RWPE2 (cell line): ENCODE measurements at places on chromosomes 13 and 19.
A peak's percentile ranks its signal among the peaks of the same experiment; 100 is the strongest.

DNA sequence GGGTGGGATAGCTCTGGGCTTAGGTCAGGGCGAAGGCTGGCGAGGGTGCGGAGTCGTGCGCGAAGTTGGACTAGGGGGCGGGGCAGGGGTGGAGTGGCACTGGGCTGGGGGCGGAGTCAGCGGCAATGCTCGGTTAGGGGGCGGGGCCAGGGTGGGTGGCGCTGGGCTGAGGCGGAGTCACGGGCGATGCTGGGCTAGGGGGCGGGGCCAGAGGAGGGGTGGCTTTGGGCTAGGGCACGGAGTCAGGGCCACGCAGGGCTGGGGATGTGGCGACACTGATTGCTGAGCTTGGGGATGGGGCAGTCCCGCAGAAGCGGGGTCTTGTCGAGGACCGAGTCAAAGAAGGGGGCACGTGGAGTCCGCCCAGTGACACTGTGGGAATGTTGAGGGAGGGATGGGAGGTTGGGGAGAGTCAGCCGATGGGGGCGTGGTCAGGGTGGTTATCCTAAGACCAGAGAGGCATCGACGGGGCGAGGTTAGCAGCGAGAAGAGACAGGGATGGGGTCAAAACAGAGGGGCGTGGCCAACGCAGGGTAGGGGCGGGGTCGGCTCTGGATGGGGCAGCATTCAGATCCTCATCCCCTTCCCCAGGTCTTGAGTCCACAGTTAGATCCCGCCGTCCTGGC is 8.7 kb downstream of the HOMER3 start:
- peak; percentile 86 for DNase-seq

DNA sequence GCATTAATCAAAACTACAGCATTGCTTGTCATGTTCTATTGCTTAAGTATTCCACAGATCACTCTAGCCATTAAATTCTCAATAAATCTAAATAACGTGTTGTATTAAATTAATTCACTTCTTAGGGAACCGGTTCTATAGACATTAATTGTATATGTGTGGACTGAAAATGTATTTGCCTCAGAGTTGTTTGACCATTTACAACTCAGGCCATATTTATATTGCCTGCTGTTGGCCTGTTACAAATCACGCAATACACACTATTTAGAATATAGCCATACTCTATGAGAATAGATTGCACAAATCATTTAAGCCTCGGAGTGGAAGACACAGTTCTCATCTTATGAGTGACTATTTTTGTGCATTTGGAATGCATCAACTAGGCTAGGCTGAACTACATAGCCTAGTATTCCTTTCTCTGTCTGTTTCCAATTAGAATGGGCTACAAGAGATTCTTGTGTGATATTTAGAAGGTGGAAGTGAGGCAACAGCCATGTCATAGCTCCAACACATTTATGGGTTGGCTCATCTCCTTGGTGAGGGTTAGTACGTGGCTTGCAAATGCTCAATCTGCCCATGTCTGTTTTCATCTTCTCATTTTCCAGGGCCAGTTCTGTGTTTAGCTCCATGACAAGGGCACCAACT is 1116.1 kb downstream of the PCDH9 start:
- no peak for DNase-seq

DNA sequence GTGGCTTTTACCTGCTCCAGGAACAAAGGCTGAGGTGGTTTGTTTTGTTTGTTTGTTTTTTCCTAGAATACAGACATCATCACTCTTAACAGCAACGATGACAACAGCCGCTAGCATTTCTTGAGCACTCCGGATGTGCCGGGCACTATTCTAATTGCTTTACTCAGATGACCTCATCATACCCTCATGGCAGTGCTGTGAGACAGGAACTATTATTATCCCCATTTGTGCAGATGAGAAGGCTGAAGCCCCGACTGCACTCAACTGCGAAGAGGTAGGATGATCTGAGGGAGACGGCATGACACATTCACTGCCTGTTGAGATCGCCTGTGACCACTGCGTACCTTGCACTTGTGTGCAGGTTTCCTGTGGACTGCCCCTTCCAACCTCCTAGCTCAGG is 66.5 kb downstream of the CCDC70 start:
- no peak for DNase-seq

- no peak for DNase-seq
Observed at GRCh38 chr13:105436943-105437342, 1098.5 kb downstream of the EFNB2 start.

DNA sequence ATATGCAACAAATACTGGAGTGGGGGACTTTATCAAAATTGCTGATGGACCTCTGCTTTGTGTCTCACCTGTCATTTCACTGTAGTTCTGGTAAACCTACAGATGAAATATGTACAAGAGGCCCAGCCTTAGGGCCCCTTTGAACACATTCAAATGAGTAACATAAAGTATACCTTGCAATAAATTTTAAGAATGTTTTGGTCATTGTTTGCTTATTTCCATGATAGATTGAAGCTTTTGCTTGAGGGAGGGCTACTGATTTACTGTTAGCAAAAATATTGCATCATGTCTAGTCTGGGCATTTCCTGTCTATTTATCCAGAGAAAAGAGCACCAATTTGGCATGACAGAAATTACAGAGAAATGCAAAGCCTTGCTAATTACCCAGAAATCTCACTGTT is 705.5 kb upstream of the PCDH9 start:
- no peak for DNase-seq

DNA sequence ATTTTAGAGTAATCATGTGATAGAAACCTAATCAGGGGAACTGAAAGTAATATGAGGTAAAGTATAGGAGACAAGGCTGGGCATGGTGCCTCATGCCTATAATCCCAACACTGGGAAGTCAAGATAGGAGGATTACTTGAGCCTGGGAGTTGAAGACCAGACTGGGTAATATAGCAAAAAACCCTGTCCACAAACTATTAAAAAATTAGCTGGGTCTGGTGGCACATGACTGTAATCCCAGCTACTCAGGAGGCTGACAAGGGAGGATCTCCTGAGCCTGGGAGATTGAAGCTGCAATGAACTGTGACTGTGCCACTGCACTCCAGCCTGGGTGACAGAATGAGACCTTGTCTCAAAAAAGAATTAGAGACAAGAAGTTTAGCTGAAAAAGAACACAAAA is 469.9 kb downstream of the GPC5 start:
- DNase-seq, result no peak

- DNase-seq, result no peak
Observed at GRCh38 chr19:54201172-54201701, 579 bp downstream of the RPS9 start.

- no peak for DNase-seq
Observed at GRCh38 chr13:87779426-87779825, 108.3 kb downstream of the SLITRK5 start.

GRCh38 chr13:99256709-99257108 is 1.5 kb downstream of the GPR18 start:
- DNase-seq, result no peak

- no peak for DNase-seq
Observed at GRCh38 chr13:34815526-34815925, 126.5 kb upstream of the NBEA start.

DNA sequence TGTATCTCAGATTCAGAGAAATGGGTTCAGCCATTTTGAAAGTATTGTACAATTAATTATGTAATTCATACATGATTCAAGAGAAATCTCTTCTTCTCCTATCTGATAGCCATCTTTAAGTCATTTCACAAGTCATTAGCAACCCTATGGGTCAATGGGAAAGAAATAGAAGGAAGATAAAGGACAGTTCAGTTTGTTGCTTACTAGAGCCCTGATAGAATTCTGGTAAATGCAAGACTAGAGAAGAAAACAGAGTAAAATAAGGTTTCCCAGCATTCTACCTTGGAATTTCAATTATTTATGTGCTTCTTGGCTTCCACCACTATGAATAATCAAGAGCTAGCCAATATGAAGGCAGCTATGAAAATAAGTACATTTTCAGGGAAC is 117.7 kb downstream of the LHFPL6 start:
- no peak for DNase-seq

- DNase-seq, result no peak
Observed at GRCh38 chr19:33379151-33379829, 5.8 kb downstream of the CEBPG start.
